ENCODE measurements at places on chromosomes 3 and 15. TPM values are rescaled to one million over a fixed set of nuclear protein-coding genes. Genes with fewer than 3 reads are reported as not detected.
A peak's percentile ranks its signal among the peaks of the same experiment; 100 is the strongest.

DNA sequence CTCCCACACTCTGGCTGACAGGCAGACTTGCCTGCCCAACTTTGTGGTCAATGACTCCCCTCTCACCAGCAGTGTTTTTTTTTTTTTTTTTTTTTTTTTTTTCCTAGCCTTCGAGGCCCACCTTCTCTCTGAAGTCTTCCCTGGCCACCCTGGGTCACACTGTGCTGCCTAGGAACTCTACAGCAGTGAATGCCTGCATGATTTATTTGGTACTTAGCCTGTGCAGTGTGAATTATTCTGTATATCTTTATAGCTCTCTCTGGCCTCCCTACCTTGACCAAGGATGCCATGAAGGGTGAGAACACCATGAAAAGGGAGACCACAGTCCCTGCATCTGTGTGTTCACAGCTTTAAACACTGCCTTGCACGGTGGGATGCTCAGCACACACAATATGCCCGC is 141.6 kb downstream of the CLSTN2 start:
- DNase-seq: no peak

GRCh38 chr3:10377148-10377725 is 56.3 kb upstream of the SEC13 start:
- no peak for DNase-seq

CLDN1 gene
- 2.6 TPM for total RNA-seq

- DNase-seq: no peak
Measured at GRCh38 chr15:38130205-38130567, 122.5 kb upstream of the SPRED1 start.

NR2E3 gene
- total RNA-seq: 0.77 TPM

CAPN3 gene
- 1.8 TPM for total RNA-seq

- DNase-seq: peak; percentile 87
Measured at GRCh38 chr3:16548721-16549120, 35.2 kb upstream of the RFTN1 start.

EMC7 gene
- 47.7 TPM for total RNA-seq

TMCO5A gene
- total RNA-seq: not detected

- DNase-seq: no peak
Measured at GRCh38 chr3:126364731-126365301, 7.6 kb upstream of the KLF15 start.

GRCh38 chr3:193620650-193621049 is 27.6 kb downstream of the OPA1 start:
- DNase-seq: peak; percentile 67

- DNase-seq: no peak
Measured at GRCh38 chr3:46349484-46350261, 4.2 kb upstream of the CCR2 start.

DNA sequence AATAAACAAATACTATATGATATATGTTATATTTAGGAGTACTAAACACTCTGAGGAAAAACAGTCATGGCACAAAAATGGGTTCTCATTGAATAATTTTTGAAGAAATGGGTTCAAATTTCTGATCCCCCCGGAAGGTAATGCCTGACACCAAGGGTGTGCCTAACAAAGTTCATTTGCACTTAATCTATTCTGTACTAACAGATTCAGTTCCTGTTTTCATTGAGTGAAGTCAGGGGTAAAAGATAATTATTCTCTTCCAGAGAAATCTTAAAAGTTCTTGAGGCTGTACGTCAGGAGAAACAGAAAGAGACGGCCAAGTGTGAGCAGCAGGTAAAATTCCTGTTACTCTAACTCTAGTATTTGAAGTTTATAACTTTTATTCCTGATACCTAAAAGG is 34.5 kb upstream of the TMEM42 start:
- no peak for DNase-seq

PLXNA1 gene
- total RNA-seq: 36.0 TPM

- peak; percentile 81 for DNase-seq
Measured at GRCh38 chr15:87369269-87369668, 887.3 kb downstream of the NTRK3 start.

IQCB1 gene
- total RNA-seq: 13.4 TPM

- no peak for DNase-seq
Measured at GRCh38 chr3:4943549-4943948, 35.7 kb upstream of the BHLHE40 start.

DNA sequence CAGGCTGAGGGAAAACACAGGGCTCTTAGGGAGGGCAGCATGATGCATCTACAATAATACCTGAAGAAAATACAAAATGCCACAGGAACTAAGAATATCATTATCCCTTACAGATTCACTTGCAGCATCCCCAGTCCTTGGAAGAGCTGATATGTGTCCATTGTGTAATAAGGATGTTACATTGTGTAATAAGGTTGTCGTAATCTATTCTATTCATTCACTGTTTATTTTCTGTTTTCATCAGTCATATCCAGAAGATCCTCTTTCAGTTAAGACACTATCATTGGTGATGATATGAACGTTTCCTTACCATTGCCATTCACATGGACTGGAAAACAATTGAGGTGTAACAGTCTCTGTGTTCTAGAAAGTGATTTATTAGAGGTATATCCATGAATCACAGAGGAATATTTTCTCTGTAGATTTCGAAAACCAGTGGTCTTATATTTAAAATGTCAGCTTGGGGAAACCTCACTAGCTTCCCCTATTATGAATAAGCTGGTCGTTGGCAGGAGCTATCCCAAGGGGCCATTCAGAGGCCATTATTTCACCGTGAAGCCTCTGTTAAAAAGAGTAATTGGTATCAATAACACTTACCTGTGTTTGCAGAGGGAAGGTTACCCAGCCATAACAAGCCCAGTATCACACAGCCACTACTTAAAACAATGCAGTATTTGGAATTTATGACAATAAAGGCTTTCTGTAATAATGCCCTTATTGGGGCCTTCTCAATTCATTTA is 241.1 kb downstream of the ZNF385D start:
- DNase-seq: peak; percentile 39

Data from fibroblast of lung (primary cell).